ENCODE measurements at places on chromosomes 16 and 17.

DNA sequence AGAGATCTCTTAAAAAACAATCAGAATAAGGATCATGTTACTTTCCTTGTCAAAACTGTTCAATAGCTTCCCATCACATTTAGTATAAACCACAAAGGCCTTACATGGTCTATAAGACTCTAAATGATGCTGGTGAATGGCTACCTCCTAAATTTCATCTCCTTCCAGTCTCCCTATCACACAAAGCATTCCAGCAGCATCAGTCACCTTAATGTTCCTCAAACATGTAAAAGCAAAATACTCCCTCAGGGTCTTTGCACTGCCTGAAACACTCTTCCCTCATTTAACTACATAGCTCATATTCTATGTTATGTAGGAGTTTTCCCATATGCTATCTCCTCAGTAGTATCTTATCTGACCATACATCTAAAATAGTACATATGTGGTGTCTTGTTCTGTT, 53.5 kb upstream of the INTS2 start:
- DNase-seq: no peak

GRCh38 chr17:66960613-66961012, 3.9 kb upstream of the CACNG4 start:
- DNase-seq: no peak

GRCh38 chr16:83713597-83713996, 94.2 kb upstream of the HSBP1 start:
- DNase-seq: no peak

DNA sequence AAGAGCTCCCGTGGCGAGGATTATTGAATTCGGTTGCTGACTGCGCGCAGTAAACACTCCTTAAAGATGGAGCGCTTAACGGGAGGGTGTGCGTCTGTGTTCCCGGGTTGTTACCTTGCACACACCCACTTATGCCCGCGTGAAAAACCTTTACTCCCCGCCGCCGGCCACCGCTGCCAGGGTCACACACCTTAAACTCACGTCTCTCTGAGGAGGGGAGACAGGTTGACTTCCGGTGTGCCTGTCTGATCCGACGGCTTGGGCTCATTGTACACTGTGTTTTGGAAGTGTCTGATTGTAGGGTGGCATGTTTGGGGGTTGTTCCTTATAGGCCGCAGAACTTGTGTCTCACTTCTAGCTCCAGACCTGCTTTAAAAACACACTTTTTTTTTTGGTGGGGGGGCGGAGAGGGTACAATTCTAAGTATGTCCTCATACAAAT, 66.8 kb downstream of the KPNA2 start:
- DNase-seq: no peak

DNA sequence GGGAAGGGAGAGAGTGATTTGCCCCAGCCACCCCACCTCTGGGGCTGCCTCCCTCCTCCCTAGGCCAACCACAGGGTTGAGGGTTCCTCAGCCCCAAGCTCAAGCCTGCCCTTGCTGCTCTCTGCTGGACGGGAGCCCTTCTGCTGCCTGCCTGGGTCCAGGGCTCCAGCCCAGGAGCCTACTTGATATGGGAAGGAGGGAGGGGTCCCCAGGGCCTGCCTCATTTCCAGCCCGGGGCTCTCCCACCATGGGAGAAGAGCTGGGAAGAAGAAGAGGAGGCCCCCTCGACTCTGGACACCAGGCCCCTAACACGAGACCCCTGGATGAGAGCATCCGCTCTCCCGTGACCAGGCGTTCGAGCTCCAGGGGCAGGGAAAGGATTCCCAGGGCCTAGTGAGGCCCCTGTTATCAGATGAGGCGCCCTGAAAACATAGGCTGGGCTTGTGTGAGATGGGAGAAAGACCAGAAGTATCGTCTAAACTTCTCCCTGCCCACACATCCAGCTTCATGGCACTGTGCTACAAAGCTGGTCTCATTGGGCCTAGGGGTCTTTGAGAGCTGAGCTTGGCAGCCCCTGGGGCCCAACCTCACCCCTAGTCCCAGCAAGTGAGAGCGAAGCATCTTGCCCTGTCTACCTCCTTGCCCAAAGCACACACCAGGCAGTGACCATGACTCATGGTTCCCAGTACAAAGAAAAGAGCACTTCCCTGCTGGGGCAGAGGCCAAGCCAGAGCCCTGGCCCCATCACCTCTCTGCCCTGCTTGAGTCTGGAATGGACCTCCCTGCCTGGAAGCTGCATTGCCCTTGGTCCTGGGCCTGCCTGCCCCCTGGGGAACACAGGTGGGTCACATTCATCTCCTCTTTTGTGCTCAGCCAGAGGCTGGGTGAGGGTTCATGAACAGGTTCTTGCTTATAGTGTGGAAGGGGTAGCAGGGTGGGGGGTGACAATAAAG, 987 bp downstream of the SLC16A5 start:
- DNase-seq: no peak

GRCh38 chr17:50057521-50057991, 1.6 kb downstream of the ITGA3 start:
- no peak for DNase-seq

DNA sequence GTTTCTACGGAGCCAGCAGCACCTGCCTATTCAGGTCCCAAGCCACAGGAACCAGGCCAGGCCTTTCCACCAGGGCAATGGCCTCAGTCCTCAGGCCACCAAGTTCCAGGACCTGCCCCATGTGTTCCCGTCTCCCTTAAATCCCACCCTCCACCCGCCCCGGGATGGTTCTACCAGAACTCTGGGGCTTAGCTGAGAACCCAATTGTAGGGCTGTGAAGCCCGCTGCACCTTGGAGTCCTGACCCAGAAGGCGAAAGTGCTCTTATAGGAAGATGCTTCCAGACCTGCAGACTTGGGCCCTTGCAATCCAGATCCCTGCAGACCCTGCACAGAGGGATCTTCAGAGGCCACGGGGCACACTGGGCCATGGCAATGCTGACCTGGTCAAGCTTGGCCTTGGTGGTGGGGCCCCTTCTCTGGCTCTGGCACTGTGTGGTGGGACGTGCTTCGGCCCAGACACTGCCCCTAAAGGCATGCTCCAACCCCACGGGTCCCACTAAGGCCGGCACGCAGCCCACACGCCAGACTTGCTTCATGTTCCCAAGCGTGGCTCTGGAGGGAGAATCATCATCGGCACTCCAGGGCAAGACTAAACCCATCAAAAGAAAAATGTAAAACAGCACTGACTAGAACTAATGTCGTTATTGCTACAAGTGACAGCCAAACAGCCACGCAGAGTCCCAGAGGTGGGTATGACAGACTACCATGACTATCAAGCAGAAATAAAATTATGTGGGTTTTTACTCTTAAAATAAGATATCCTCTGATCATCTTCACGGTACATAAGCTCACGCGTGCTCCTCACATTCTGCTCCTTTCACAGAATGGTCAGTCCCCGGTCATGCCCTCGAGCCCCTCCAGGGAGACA, 41.3 kb upstream of the ATP2A3 start:
- no peak for DNase-seq

- DNase-seq: no peak
These were observed 17.3 kb downstream of the SOCS3 start for GRCh38 chr17:78342449-78343186.

GRCh38 chr17:48068491-48068961, 20.4 kb downstream of the NFE2L1 start:
- DNase-seq: peak; percentile 36

DNA sequence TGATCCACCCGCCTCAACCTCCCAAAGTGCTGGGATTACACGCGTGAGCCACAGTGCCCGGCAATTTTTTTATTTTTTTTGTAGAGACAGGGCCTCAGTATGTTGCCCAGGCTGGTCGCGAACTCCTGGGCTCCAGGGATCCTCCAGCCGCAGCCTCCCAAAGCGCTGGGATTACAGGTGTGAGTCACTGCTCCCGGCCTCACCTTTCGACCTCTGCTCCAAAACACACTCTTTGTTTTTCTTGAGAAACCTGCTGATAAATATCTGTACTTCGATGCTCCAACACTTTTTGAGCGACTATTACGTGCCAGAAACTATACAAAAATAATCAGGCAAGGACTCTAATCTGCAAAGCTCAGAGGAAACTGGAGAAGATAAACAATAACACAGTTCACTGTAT, 1.0 kb downstream of the MED1 start:
- no peak for DNase-seq

DNA sequence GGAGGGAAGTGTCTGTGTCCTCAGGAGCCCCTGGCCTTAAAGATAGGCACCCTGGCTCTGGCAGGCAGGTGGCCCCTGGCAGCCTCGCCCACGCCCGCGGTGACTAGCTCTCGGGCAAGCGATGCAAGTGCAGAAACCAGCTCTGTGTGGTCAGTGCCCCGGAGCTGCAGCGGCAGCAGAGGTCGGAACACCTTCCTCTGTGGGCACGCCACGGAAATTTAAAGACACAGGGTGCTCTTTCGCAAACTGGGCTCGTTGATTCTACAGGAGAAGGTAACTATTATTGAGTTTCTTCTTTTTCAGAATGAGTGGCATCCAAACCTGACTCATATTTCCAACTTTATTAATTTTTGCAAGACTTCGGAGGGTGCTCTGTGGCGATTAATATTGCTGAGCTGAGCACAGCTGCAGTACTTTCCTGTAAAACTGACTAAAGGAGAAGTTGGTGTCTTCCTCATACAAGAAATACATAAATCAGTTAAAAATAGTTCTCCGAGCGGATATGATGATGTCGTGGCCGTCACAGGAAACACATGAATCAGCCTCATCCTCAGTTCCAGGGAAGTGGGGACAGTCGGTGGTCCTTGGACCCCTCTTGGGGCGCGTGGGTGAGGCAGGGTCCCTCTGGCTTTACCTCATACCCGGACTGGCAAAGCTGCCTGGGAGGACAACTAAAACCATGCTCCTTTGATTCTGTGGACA, 120.2 kb downstream of the METRNL start:
- no peak for DNase-seq

- no peak for DNase-seq
These were observed 77.1 kb upstream of the SALL1 start for GRCh38 chr16:51228097-51228659.

DNA sequence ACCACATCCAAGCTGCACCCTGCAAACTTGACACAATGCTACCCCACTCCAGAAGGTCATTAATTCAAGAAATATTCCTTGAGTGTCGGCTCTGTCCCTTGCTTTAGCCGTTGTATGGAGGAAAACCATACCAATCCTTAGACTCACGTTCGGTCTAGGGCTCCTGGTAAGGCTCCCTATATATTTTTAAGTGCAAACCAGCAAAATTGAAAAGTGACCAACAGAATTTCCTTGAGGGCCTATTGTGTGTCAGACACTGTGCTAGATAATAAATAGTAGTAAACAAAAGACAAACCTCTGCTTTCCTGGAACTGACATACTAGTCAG, 390 bp upstream of the BBS2 start:
- DNase-seq: no peak

DNA sequence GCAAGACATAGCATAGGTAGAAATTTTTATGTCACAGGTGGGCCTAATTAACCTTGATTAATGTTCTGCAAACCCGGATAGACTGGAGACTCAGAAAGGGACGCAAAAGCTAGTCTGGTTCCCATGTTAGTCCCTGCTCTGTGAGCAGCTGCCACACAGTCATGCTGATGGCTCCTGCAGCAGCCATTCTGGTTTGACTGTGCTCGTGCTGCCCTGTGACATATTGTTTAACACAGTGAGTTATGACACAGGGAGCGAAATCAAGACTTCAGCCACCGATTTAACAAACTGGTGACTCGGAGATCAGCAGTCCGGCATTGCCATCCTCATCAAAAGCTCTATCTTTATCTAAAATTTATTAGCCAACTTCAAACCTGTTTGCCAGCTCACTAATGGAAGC, 169.8 kb downstream of the WWOX start:
- DNase-seq: peak; percentile 30

DNA sequence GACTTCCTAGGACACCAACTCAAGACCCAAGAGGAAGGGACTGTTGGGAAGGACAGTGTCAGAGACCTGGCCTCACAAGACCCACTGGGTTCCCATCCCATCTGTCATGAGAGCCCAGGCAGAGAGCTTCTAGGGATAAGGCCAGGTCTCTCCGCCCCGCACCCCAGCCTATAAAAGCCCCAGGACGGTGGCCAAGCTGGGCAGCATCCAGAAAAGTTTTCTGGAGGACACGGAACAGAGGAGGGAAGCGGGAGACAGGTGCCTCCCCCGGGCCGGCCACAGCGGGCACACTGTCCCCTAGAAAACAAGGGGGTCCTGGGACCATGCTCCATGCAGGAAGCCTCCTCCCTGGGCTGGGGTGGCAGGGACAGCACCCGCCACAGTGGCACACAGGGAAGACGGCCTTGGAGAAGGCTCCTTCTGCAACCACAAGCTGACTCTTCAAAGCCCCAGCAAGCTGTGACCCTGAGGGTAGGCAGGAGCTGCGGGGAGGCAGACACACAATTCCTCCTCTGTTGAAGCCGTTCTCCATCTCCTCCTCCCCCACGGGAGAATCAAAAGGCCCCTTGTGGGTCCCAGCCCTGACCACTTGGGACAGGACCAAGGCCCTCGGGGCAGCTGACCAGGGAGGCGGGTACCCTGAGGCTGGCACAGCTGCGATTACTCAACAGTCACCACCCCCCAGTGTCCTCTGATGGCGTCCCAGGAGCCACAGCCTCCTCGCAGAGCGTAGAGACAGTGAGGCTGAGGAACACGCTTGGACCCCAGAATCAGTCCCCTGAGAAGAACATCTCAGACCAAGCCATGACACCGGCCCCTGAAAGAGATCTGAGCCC, 26.1 kb downstream of the TRPV3 start:
- DNase-seq: no peak

GRCh38 chr16:1950047-1950446, 4.4 kb downstream of the RPL3L start:
- no peak for DNase-seq

All from glutamatergic neuron (in vitro differentiated cells).